ENCODE measurements at places on chromosomes 5 and 9. TPM values are rescaled to one million over a fixed set of nuclear protein-coding genes. Genes with fewer than 3 reads are reported as not detected.

DNA sequence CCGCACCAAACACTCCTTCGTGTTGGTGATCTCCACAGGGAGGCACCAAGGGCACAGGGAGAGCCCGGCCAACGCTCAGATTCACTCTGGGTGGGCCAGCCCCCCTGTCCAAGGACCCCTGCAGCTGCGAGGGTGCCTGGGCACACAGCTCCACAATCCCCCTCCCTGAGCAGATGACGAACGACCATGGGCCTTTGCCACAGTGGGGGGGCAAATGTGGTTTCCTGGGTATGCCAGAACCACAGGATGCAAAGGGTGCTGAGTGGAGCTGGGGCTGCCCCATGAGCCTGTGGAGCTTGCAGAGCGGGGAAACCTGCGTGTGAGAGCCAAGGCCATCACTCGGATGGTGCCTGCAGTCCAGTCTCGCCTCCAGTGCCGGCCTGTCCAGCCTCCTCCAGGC is 31.0 kb downstream of the LPCAT1 start:
- no peak for DNase-seq

- no peak for DNase-seq
Observed at GRCh38 chr5:168948746-168949145, 352.2 kb downstream of the SLIT3 start.

- no peak for DNase-seq
Observed at GRCh38 chr9:109320331-109320741, 523 bp downstream of the EPB41L4B start.

DNA sequence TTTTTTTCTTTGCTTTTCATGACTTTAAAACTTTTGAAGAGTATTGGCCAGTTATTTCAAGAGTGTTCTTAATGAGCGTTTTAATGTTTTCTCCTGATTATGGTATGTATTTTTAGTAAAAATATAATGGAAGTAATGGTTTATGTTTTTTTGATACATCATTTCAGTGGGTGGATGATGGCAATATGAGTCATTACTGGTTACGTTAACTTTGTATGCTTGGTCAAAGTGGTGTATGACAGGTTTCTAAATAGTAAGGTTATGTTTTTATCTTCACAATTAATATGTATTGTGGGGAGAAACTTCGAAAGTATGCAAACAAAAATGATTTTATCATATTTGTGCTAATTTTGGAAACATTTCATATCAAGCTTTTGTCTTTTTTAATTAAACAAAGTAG is 176.7 kb upstream of the PRDM9 start:
- no peak for DNase-seq

GRCh38 chr5:69270840-69271239 is 36.2 kb downstream of the CDK7 start:
- DNase-seq, result no peak

- DNase-seq, result no peak
Observed at GRCh38 chr5:135729321-135729786, 105.1 kb upstream of the SLC25A48 start.

DNA sequence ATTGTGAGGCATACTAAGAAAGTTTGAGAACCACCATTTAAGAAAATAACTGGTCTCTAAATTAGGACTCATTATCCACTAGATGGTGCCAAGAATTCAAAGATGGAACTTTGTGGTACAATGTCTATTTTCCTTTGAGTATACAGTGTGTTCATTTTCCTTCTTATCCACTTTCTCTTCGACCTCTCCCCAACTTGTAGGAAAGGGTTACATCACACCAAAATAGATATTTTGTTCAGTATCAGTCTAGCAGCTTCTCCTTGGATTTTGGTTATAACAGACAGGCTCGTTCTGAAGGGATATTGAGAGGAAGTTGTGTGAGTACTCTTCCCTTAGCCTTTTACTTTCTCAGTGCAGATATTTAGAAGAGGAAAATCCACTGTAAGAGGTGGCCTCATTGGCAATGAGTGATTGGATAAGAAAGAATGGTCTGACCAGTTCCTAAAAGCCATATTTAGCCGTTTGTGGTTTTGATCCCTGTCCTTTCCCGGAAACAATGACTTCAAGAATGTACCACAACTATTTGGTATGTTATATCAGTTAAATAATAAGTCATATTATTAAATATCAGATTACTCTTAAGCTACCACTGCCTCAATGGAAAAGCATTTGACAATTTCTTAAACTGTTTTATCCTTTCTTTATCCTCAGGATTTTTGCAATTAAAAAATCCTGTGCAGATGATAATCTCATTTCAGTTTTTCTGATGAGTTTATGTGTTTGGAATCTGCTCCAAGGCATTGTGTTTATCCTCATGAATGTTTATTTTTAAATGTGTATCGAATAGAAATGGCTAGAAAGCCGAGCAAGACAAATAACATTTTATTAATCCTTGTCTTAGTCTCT is 69.0 kb upstream of the GRAMD2B start:
- no peak for DNase-seq

The RFESD gene
- 1.9 TPM for total RNA-seq

DNA sequence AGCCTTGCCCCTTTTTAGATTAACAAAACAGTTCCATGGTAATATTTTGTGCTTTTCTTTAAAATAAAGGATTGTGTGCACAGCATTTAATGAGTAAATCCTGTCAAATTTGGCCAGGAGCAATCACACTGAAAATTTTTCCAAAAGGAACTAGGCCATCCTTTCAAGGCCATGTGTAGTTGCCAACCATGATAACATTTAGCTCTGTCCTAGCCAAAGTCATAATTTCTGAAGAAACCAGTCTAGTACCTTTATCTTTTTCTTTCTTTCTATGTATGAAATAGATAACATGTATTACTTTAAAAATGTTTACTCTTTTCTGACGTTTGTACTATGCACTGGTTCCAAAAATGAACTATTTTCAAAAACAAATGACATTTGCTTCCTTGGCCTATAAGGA is 143.7 kb downstream of the PBX3 start:
- DNase-seq, result no peak

DNA sequence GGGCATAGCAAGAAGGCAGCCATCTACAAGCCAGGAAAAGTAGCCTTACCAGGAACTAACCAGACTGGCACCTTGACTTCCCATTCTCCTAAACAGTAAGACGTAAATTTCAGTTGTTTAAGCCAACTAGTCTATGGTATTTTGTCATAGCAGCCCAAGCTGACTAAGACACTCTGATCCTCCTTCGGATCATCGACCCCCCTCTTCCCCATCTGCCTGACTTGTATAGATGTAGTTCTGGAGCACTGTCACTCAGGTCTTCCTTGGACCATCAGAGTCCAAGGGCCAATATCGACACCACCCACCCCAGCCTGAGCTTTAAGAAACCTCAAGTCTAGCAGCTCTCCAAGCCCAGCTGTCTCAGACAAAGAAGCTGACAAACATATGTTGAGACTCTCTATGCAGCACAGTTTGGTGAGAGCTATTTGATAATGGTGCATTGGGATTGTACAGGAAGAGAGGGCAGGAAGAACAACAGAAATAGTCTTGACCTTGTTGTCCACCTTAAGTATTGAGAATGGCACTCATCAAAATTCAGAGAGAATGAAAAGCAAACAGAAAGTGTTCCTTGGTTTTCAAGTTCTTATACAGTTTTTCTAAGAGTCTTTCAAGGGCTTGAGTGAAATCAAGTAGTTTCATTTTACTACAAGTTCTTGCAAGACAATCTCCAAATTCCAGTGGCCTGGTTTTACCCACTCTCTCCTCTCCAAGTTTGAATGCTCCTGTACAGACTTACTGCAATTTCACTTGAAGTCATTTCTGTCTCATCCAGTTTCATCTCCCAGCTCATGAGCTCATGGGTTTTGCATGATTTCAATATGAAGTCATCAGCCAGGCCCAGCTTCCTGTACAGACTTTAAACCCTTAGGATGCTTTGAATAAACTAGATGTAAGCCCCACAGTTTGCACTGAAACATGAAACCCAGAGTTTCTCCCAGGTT is 122.3 kb upstream of the RAI14 start:
- no peak for DNase-seq

- no peak for DNase-seq
Observed at GRCh38 chr9:3912817-3913216, 387.0 kb upstream of the RFX3 start.

DNA sequence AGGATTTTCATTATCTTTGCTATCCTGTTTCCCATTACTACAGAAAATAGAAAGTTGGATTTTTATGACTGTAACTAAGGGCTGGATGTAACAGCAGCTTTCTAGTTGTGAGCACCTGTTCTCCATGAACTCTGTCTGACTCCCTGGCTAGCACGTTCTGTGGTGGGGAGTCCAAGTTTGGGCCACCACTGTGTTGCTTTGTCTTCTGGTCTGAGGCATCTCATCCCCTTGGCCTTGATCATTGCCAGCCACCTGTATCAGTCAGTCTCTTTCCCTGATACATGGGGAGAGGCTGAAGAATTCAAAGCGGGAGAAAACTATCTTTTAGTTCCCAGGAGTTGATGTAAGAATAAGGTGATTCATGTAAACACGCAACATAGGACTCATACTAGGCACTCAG is 33.4 kb downstream of the WDR70 start:
- no peak for DNase-seq

The GLRA1 gene
- total RNA-seq, result not detected

DNA sequence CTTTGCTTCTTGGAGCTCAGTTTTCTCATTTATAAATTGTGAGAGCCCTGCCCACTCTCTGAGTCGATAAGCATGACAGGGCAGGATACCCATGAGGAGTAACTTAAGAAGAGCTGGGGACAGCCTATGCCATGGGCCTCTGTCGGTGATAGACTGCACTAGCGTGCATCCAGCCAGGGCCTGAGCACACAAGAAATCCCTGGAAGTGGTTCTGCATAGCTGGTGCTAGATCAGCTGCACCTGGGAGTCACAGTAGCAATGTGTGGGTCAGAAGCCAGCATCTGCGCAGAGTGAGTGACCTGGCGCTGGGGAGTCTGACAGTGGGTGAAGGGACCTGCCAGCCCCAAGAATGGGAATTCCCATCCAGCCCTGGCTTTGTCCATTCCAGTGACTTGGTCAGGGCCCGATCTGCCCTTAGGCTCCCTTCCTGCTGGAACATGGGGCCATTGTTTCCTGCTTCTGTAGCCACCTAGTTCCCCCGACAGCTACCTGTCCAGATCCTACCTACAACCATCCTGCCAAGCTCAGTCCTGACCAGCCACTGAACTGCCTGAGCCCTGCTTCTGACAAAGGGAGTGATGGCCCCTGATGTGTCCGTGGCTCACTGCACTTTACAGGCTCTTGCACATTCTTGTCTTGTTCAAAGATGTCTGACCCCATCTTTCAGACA is 35.9 kb upstream of the NANS start:
- no peak for DNase-seq

GRCh38 chr9:73595036-73595545 is 443.4 kb downstream of the ANXA1 start:
- no peak for DNase-seq

DNA sequence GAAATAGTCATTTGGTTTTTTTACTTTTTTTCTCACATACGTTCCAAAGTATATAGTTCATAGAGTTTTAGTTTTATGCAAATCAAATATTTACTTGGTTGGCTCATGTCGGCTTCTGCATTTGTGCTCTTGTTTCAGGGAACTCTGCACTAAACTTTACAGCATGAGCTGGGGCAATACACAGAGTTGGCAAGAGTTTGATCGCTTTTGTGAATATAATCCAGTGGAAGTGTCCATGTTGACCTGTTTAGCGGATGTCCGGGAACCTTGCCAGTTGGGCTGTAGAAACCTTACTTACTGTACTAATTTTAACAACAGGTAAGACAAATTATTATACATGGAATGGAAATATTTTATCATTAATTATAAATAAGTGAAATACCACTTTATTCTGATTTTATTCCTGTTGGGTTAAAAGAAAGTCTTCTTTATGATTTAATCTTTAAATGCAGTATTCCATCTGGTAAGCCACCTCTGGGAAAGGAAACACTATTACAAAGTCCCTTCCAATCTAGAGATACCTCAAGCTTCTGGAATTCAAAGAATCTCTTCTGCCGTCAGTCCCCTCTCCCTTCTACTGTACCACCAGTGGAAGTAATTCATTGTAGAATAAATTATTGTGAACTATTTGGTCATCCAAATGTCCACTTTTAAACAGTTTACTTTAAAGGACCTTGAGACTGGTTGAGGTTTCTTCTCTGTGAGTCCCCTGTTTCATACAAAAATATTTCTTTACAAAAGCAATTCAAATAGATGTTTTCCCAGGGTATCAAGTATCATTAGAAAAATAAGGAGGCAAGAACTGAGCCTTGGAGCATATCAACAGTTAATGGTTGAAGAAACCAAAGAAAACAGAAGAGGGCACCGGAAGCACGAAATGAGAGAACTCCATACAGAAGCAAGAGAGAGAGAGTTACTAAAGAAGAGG is 45.2 kb upstream of the GLIPR2 start:
- DNase-seq, result no peak

DNA sequence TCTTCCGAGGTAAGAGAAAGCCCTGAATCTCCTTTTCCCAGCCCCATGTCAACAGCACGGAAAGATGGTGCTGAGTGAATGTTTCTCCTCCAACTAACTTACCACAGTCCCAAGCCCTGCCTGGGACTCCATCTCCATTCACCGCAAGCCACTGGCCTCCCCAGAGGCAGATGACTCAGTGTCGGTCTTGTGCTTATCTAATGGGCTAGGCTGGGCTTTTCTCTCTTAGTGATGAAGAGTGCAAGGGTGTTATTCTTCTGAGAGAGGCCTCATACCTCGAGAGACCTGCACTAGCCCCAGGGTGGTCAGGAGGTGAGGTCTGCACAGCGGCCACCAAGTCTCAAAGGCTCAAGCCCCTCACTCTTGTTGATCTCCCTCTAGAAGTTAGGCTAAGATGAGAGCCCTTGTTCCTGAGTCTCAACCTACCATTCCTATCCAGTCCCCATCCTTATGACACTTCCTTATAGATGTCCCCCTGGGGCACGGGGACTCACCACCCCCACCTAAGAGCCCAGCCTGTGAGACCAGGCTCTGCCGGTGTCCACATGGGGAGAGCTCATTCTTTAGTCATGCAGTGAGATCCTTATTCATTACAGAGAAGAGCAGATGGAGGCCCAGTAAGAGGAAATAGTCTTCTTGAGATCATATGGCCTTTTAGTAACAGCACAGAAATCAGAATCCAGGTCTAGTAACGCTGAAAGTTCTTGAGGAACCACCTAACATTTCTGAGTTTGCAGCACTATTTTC is 127.0 kb downstream of the SAXO1 start:
- no peak for DNase-seq

The RIOK2 gene
- total RNA-seq, result 19.2 TPM

DNA sequence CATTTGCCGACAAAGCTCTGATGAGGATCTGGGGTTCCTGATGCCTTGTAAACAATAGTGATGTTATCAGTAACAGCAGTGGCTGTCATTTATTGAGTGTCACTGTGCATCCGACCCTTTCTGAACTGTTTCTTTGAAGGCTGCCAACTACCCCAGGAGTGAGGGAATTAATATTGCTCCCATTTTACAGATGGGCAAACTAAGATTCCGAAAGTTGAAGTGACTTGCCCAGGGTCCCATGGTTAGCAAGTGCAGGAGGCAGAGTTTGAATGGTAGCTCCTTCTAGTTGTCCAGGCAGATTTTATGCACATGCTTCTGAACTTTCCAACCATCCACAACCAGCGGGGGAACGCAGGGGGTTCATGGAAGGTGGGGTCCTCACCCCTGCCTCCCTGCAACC is 81.9 kb downstream of the COL27A1 start:
- DNase-seq, result no peak

DNA sequence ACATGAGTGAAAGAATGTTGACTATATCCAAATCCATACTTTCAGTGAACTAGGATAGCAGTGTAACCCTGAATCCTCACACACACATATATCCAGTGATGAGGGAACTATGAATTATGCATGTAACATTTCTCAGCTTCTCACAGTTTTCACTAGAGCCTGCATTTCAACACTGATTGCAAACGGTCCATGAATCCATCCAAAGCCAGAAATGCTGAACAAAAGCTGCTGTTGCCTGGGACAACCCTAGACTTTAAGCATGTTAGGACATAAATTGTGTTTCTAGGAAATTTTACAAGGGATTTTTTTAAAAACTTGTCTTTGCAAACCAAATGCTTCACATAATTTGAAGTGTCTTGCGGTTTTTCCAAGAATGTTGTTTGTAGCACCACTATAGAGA is 2010.0 kb upstream of the WWC1 start:
- DNase-seq, result no peak

All from right atrium auricular region (tissue), 2 donors.